ENCODE measurements at places on chromosomes 1 and 21.
A peak's percentile ranks its signal among the peaks of the same experiment; 100 is the strongest.

DNA sequence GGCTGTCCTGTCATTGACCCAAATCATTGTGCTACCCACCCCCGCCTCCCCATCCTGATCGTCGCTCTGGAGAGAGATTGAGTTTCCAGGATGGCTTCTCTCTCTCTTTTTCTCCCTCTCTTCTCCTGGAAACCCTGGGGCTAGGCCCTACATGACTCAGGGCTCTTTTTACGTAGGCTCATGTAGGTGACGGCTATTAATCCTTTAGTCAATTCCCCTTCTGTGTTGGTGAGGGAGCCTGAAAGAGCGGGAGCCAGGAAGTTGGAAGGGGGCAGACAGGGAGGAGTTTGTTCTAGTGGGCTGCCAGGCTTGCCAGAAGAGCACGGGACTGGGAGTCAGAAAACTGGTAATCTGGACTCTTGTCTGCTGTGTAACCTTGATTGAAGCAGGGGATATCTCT lies 9.7 kb downstream of the ATP2B4 start:
- no peak for DNase-seq

DNA sequence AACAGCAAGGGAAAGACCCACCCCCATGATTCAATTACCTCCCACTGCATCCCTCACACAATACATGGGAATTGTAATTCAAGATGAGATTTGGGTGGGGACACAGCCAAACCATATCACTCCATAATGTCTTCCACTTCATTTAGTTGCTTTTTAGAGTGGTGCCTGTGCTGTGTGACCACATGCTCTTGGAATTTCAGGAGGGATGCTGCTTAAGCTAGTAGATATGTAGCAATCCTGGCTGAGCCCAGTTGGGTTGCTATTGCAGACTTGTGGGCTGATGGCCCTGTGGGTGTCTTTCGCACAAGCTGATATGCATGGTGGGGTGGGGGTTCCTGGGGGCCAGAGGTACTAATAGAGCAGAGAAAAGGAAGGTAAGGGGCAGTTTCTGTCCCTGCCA lies 160.4 kb upstream of the SYT6 start:
- DNase-seq, result no peak

DNA sequence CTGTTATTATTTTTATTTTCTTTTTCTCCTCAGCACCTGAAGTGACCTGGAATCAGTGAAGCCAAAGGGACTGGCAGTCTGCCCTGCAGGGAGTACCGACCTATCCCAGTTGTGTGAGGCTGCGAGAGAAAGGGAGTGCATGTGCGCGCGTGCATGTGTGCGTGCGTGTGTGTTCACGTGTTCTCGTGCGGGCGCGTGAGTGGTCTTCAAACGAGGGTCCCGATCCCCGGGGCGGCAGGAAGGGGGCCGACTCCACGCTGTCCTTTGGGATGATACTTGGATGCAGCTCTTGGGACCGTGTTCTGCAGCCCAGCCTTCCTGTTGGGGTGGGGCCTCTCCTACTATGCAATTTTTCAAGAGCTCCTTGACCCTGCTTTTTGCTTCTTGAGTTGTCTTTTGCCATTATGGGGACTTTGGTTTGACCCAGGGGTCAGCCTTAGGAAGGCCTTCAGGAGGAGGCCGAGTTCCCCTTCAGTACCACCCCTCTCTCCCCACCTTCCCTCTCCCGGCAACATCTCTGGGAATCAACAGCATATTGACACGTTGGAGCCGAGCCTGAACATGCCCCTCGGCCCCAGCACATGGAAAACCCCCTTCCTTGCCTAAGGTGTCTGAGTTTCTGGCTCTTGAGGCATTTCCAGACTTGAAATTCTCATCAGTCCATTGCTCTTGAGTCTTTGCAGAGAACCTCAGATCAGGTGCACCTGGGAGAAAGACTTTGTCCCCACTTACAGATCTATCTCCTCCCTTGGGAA lies 123.3 kb downstream of the PRDM2 start:
- DNase-seq, result no peak

DNA sequence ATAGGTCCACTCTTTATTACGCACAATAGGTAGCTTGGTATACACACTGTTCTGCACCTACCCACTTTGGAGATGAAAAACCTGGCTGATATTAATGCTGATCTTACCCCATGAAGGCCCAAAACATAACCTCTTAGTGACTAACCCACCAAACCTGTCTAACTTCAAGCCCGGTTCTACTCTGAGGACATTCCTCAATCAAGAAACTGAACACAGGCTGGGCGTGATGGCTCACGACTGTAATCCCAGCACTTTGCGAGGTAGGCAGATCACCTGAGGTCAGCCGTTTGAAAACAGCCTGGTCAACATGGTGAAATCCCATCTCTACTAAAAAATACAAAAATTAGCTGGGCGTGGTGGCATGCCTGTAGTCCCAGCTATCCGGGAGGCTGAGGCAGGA lies 50.5 kb downstream of the EYA3 start:
- DNase-seq, result no peak

- no peak for DNase-seq
Measured at GRCh38 chr1:21200767-21201166, 24.1 kb upstream of the EIF4G3 start.

DNA sequence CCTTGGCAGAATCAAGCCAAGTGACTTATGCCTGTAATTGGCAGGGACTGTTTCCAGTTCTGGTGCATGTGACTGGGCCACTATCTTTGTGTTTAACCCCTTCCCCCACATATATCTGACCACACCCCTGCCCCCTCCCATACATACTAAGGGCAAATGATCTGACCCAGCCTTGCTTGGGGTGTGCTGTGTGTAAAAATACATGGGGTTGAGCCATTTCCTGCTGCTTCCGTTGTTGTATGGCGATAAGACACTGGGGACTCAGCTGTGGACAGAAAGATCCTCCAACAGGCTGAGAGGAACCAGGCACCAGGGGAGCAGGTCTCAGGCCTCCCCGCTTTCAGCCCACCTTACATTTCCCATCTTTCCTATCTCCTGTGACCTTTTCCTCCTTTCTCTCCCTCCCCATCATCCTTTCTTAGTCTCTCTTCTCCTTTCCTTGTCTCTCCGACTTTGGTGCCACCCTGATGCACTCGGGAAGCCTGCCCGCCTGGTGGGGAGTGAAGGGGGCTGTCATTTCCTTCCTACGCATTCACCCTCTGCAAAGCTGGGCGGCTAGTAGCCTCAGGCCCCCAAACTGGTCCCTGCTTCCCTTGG lies 39.7 kb downstream of the TMCC2 start:
- no peak for DNase-seq

DNA sequence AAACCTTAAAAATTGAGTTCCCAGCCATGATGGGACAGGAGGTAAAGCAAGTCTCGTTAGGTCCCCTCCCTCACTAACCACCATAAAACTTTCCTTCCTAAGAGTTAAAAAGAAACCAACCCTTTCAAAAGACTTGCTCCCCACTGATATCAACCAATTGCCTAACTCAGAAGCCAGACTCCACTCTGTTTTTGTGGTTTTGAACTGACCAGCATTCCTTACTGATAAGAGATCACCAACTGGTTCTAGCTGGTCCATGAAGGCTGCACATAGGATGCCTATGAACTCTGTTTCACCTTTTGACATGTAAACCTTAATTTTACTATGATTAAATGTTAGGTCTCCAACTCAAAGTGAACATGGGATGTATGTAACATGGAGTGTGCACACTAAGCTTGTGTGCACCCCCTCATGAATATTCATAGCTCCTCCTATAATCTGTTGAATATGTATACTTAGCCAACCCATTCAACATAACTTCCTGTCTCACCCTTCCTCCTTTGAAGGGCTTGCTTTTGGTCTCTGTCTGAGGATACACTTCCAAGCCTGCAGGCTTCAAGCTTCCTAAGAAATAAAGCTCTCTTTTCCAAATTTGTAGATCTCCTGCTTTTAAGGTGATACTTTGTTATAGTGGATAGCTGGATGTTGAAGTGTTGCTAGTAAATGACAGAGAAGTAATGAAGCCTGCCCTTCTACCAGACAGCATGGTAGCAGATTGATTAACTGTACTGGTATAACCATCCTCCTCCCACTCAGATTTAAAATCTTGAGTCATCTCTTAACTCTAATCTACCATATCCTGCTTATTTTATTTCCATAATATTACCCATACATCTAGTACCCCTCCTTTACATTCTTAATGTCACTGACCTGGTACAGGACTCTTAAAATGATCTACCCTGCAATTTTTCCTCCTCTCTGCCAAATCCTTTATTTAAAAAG lies 95.6 kb downstream of the ZNF644 start:
- DNase-seq, result no peak

DNA sequence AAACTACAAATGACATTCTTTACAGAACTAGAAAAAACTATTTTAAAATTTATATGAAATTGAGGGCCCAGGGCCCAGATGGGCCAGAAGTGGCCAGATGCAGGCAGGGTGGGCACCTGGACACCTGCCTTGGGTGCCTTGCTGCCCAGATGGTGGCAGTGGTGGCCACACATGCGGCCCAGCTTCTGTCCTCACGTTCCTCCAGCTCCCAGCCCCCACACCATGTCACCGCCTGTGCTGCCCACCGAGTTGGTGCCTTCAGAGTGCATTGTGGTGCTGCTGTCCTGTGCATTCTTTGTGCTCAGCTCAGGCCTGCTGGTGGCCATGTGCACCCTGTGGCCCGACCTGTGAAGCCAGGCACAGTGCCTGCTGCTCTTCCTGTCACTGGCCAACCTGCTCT lies 216.8 kb upstream of the CXADR start:
- DNase-seq, result no peak

- no peak for DNase-seq
Measured at GRCh38 chr1:61080413-61081143, 1.8 kb upstream of the NFIA start.

- DNase-seq, result peak; percentile 24
Measured at GRCh38 chr1:153260585-153261280, 1.2 kb downstream of the LORICRIN start.

DNA sequence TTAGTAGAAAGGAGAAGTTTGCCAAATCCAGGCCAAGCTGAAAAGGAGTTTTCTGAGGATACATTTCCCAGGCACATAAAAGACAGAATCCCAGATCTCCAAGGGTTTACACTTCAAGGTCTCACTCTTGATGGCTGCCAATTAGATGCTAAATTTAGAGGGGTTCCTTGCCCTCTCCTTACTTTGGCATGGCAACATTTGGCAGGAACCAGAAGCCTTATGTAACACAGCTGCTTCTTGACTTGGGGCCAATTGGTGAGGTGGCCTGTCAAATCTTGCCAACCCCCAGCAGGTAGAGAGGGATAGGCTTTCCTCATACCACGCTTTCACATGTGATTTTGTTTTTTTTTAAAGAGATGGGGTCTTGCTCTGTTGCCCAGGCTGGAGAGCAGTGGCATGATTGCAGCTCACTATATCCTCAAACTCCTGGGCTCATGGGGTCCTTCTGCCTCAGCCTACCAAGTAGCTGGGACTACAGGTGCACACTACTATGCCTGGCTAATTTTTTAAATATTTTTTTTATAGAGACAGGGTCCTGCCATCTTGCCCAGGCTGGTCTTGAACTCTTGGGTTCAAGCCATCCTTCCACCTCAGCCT lies 25.2 kb upstream of the NKAIN1 start:
- no peak for DNase-seq

DNA sequence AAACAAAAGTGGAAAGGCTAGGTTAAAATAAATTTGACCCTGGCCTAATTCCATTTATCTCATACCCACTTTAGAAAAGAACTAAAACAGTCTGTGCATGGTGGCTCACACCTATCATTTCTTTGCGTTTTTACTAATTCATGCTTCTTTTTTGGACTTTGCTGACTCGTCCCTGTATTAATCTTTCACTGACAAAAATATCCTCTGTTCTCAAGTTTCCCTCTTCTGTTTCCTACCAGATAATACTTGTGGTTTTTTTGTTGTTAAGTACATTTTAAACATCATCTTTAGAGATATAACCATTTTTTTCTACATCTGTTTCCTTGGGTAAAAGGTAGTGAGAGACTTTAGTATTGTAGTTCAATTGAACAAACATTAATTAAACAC lies 11.5 kb downstream of the CNST start:
- no peak for DNase-seq

DNA sequence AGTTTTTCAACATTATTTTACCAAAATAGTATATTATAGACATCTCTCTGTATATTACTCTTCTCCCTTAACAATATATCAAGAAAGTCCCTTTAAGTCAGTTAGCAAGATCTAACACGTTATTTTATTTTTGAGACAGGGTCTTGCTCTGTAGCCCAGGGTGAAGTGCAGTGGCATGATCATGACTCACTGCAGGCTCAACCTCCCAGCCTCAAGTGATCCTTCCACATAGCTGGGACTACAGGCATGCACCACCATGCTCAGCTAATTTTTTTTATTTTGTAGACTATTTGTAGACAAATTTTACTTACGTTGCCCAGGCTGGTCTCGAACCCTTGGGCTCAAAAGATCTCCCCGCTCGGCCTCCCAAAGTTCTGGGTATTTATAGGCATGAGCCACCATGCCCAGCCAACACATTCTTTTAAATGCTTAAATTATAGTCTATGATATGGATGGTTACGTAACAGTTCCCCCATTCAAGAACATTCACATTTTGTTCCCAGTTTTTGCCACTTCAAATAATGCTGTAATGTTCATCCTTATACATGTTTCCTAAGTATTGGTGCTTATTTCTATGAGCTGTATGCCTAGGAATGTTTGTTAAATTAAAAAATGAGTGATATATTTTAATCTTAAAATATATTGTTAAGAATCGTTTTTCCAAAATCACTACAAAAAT lies 70.4 kb downstream of the TUT4 start:
- no peak for DNase-seq

DNA sequence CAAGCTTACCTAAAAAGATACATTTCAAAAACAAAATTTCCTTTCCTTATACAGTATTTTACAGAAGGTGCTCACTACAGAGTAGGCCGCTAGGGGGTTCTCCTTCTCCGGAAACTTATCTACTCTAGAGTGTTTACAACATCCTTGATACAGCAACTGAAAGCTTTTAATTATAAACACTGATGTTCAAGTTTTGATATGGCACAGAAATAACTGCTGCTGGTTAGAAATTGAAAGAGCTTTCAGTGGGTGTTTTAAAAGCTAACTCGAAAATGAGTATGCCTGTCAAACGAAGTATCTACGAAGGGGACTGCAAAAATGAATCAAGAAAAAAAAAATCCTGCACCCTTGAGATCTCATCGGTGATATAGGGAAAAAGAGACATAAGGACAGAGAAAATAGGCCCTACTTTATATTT lies 1.0 kb downstream of the YOD1 start:
- peak; percentile 69 for DNase-seq

- no peak for DNase-seq
Measured at GRCh38 chr1:169892176-169892926, 1.3 kb downstream of the SCYL3 start.

- DNase-seq, result no peak
Measured at GRCh38 chr1:46686255-46686654, 14.6 kb downstream of the TEX38 start.

DNA sequence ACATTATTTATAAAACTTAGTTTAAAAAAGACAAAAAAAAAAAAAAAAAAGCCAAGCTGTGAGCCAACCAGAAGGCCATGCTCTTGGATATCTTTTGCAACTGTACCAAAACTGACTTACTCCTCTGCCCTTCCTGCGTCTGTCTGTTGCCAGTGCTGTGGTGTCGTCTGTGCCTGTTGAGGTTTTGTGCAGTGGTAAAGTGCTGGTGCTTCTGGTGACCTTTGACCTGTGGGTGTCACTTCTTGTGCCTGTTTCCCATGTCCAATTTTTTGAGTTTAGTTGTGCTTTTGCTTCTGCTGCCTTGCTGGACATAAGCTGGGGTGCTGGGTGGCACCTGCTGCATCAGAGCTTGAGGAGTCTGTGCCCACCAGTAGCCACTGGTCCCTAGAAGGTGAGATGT lies 41.4 kb downstream of the RNF187 start:
- DNase-seq, result no peak
